Occipital lobe (tissue), 3 donors: ENCODE measurements at places on chromosomes 4 and X. TPM values are rescaled to one million over a fixed set of nuclear protein-coding genes. Genes with fewer than 3 reads are reported as not detected.

Gene TCEAL3
- total RNA-seq, result 11.5 TPM

DNA sequence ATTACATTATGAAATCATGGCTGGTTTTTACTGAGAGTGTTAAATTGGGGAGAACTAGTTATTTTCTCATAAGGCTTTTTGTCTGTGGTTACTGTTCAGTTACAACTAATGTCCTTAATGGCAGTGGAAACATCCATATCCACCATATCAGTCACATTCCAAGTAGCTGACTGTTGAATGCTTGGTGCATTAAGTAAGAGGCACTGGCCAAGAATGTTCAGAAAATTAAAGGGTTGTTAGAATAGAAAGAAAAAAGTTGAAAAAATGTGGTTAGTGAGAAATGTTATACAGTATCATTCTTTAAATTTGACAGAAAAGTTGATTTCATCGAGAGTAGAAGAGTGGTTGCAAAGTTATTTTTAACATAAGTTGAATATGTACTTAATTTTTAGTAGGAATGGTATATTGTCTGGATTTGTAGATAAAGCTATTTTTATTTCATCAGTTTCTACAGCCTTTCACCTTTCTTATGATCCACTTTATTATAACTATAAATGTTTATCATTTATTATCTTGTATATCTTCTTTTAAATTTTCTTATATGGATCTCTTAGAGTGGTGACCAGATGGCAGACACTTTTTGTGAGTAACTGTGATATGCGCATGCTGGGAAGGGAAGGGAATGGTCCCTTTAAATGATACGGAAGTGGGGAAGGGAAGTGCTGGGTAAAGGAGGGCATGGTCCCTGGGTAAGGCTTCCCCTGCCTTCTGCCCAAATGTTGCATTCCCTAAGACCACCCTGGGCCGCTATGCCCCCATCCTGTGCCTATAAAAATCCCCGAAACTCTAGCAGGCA lies 2407.1 kb downstream of the ARAP2 start:
- DNase-seq, result no peak

DNA sequence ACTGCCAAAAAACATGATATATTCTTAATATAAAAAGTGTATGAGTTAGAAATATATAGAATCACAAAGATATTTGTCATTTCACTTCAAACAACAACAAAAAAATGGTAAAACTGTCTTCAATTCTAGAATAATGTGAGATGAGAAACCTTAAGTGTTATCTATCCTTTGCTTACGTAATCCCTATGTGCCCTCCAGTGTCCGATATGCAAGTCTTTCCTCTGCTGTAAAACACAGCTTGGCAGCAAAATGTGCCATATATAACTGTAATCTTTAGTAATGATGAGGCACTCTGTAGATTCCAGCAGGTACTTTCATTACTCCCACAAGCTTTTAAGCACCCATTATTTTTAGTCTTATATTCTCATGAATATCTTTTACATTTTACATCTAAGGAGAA lies 555.1 kb upstream of the FRG1 start:
- no peak for DNase-seq

- DNase-seq, result no peak
Observed at GRCh38 chr4:122050841-122051240, 99.0 kb upstream of the TRPC3 start.

GRCh38 chr4:110354460-110354859 lies 121.5 kb upstream of the ENPEP start:
- DNase-seq, result no peak

DNA sequence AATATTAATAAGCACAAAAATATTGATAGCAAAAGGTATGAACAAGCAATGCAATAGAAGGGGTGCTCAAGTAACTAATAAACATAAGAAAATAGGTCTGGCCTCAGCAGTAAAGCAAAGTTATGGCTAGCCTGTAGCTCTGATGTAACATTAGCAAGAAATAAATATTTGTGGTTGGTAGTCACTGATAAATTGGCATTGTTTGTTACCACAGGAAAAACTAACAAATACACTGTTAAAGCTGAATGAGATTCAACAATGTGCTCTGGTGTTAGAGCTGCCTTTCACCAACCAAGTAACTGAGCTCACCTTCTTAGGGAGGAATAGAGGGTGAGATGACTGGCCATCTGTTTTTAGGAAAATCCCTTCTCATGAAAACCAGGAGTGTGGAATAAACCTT lies 71.4 kb downstream of the AREG start:
- DNase-seq, result no peak

DNA sequence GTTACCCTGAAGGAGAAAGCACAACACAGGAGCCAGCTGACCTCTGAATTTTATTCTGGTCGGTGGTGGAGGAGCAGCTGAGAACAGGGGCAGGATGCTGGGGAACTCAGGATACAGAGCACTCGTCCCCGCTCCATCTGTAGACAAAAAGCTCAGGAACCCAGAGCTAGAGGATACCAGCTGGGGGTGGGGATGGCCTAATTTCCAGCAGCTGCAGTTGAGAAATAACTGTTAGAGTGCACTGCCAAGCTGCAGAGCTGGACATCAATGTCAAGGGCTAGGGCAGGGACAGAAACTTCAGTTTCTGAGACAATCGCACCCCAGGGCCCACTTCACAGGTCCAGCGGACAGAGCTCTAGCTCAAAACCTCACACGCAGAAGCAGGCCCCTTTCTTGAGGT lies 122.1 kb upstream of the GUCY1A1 start:
- no peak for DNase-seq

Gene SYP
- total RNA-seq, result 158 TPM

Gene CDKN2AIP
- total RNA-seq, result 28.5 TPM

Gene ZNF827
- total RNA-seq, result 11.7 TPM

DNA sequence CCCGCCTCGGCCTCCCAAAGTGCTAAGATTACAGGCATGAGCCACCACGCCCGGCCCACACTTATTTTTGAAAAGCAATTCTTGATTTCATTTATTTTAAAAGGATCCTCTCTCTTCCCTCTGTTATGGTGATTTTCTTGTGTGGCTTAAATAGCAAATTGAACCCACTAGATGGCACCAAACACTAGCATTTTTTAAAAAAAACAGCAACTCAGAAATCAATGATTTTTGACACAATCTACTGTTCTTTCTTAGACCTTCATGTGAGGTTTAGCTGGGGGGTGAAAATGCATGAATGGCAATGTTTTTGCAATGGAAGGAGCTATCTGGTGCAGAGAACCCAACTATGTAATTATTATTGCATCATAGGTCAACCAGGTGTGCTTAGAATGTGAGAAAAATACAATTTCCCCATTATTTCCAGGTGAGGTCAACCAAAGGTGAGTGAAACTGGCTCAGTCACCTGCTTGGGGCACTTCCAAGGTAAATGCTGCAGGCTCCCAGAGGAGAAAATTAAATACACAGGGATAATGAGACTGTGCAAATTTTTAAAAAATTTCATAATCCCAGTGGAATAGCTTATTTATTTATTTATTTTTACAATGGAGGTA lies 226.7 kb upstream of the PRKX start:
- DNase-seq, result no peak

Gene PTPN13
- 136 TPM for total RNA-seq

DNA sequence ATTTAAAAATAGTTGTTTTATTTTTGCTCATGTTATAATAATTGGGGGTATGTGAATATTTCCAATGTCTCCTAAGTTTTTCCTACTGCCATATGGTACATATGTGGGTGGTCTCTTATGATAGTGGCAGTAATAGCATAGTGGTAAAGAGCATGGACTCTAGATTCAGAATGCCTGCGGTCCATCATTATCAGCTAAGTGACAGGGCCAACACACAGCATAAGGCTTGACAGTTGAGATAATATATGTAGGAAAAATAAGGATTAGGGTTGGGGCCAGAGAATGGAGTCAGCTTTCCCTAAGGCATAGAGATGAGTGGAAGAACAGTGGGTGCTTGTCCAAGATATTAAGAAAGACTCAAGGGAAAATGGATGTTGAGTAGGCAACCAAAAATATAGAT lies 2707.5 kb downstream of the PCDH7 start:
- DNase-seq, result no peak

Gene RIPPLY1
- not detected for total RNA-seq

Gene CD99
- 7.2 TPM for total RNA-seq

DNA sequence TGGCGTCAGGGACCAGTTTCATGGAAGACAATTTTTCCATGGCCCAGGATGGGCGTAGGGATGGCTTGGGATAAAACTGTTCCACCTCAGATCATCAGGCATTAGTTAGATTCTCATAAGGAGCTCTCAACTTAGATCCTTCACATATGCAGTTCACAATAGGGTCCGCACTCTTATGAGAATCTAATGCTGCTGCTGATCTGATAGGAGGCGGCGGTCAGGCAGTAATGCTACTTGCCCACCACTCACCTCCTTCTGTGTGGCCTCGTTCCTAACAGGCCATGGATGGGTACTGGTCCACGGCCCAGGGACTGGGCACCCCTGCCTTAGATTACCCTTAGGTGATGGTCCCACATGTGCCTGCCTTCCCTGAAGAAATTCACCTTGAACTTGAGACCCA lies 28.8 kb upstream of the ENPP6 start:
- no peak for DNase-seq

DNA sequence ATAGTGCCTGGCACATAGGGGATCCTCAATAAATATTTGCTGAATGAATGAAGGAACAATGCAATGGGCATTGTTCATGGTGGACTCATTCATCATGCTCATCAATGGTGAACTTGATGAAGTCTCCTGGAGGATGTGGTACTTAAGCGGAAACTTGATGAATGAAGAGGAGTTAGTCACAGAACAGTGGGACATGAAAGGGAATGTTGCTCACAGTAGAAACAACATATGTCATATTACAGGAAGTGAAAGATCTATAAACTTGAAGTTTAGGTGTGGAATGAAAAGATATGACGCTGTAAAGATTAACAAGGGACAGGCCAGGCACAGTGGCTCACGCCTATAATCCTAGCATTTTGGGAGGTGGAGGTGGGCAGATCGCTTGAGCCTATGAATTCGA lies 224.1 kb downstream of the PPP3CA start:
- no peak for DNase-seq

GRCh38 chr4:107379054-107379869 lies 340.8 kb downstream of the PAPSS1 start:
- no peak for DNase-seq

Gene MTNR1A
- 0.94 TPM for total RNA-seq

GRCh38 chr4:109177096-109177810 lies 125.2 kb downstream of the COL25A1 start:
- DNase-seq, result no peak

DNA sequence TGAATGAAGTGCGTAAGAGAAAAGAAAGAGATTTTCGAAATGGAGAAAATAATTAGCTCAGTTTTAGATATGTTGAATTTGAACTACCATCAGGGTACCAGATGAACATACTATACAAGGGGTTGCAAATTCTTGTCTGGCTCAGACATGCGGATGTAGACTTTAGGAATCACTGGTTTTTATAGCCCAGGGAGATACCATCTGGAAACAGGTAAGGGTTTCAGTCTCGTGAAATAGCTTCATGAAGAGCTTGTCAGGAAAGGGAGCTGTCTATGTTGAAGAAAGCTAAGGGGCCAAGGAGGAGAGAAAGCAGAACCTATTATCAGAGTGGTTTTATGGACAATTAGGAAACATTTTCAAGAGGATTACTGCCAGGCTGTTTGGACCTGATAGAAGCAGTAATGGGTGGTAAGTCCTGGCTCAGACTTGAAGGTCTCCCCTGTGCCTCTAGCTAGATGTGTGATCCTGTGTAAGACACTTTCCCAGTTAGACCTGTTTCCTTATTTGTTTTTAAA lies 6.7 kb downstream of the RAB9A start:
- DNase-seq, result no peak

DNA sequence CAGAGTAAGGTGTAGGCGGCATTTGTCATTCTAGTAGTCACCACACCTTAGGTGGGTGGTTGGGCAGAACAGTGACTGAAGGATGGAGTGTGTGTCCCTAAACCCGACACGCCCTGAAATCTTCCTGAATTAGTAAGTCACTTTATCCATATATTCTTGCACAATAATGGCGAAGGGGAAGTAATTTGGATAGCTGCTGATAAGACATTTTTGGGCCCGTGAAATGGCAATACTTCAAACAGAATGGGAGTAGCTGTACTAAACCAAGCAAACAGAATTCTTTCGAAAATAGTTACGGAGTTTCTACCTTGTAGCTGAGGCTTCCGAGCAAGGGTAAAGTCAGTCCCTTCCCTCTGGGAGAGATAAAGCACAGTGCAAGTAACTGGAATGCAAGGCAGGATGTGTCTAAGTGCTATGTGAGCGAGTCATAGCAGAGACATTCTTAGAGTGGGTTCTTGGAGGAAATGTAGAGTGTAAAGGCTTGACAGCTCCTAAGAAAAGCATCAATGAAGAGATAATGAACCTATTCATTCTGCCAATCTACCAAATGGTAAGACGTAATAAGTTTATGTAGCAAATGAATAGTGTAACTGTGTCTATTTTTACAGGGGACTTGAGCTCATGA lies 72.8 kb downstream of the CLCN5 start:
- no peak for DNase-seq

DNA sequence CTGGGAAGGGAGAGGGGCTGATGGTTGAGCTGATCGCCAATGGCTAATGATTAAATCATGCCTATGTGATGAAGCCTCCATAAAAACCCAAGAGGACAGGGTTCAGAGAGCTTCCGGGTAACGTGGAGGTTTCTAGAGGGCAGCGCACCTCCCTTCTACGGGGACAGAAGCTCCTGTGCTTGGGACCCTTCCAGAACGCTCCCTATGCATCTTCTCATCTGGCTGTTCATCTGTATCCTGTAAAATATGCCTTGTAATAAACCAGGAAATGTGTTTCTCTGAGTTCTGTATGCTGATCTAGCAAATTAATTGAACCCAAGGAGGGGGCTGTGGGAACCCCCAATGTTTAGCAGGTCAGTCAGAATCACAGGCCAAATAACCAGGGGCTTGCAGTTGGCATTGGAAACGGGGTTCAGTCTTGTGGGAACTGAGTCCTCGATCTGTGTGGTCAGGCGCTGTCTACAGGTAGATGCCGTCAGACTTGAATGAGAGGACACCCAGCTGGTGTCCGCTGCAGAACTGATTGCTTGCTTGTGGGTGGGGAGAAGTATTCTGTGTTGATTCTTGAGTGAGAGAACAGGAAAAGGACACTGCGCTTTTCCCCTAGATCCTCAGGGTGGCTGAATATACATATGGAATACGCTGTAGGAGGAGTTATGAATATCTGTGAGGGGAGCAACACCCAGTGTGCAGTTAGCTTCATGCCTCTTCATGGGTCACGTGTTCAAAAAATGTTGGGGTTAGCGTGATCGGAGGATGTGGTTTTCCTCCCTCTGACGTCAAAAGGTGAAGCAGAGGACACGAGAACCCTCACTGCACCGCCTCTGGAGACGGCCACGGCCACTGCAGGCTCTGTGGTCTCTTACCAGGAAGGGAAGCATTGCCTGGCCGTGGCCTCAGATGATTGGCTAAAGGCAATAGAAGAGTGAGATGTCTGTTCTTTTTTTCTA lies 29.2 kb downstream of the HTT-AS start:
- DNase-seq, result no peak

- no peak for DNase-seq
Observed at GRCh38 chr4:176782794-176783193, 9.9 kb downstream of the VEGFC start.

DNA sequence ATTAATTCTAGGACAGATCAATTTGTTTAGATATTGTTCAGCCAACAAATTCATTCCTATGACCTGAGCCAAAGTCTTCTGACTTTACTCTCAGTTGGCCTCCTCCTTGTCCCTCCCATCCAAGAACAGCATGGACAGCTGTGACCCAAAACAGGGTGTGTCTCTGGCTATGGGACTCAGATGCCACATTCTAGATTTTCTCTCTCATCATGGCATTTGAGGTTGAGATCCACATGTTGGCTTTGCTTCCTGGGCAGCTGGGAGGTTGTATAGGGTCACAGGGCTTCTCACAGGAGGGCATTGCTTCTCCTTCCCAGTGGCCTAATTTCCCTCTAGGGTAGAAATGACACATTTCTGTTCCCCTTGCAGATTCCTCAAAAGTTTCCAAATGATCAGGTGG lies 22.6 kb upstream of the EGF start:
- DNase-seq, result no peak
